Activated naive CD8-positive, alpha-beta T cell treated with anti-CD3 and anti-CD28 coated beads, Interleukin-2, amount 10 ng/mL, durations not matched to agents 7 days and 5 days (primary cell): ENCODE measurements at places on chromosomes 5 and 9. TPM values are rescaled to one million over a fixed set of nuclear protein-coding genes. Genes with fewer than 3 reads are reported as not detected.

Gene PLAC8L1
- total RNA-seq, result not detected

DNA sequence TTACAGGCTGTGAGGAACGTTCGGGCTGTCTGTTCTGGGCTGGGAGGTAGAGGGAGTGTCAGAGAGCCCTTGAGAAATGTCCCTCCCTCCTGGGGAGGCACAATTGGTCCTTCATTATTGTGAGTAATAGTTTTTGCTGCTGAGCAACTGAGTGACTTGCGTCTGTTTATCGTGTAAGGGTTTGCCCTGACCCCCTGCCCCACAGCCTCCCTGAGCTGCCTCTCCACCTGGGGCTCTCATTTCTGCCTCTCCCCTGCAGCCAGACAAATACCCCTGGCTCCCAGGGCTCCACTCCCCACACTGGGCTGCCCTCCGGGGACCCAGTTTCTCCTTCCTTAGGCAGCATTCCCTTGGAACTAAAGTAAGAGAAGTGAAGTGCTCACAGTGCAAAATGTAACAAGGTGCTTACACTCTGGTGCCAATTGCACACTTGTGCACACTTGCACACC is 174.9 kb upstream of the MVB12B start:
- no peak overlapping the region for H3K27ac ChIP-seq
- no peak overlapping the region for H3K4me3 ChIP-seq
- peaks cover 17% of the 10 kb centered on the region for H3K27me3 ChIP-seq
- DNase-seq, result no peak
- H3K36me3 ChIP-seq, result no peaks in the 10 kb centered on the region

DNA sequence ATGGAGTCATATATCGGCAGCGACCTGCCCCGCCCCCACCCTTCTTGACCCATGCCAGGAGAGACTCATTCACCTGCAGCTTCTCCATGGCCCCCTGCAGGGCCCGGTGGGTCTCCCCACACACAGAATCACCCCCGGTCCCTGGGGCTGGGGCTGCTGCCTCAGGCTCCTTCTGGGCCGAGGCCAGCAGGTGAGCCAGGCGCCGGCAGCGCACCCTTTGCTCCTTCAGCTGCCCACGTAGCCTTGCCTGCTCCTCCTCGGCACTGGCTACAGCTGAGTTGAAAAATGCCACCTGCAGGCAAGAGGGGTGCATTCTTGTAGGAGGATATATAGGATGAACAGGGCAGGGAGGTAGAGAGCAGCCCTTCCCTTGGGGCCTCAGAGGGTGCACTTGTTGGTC is 17.9 kb downstream of the GOLGA2 start:
- H3K4me3 ChIP-seq, result no peak overlapping the region
- no peaks in the 10 kb centered on the region for H3K27me3 ChIP-seq
- no peak overlapping the region for H3K27ac ChIP-seq
- H3K4me1 ChIP-seq, result no peaks in the 10 kb centered on the region
- H3K36me3 ChIP-seq, result peaks cover 15% of the 10 kb centered on the region

DNA sequence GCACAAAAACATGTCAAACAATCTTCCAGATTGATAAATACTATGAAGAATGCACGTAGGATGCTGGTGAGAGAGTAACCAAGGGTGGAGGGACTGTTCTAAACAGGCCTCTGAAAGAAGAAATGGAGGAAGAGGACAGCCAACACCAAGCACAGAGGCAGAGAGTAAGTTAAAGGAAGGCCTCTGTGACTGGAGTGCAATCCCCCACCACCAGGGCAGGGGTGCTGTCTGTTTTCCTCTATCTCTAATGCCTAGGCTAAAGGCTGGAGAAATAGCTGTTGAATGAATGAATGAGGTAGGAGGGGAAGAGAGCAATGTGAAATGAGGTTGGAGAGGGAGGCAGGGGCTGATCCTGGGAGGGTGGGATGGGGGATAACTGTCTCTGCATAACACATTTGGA is 88.9 kb downstream of the ANKRD55 start:
- peaks cover 4% of the 10 kb centered on the region for H3K36me3 ChIP-seq
- no peak for DNase-seq
- peaks cover 41% of the 10 kb centered on the region for H3K4me1 ChIP-seq
- no peaks in the 10 kb centered on the region for H3K27me3 ChIP-seq
- no peak overlapping the region for H3K27ac ChIP-seq

Gene SYK
- total RNA-seq, result 0.82 TPM

GRCh38 chr9:90198956-90199355 is 443.7 kb downstream of the DIRAS2 start:
- H3K36me3 ChIP-seq, result no peaks in the 10 kb centered on the region
- no peak overlapping the region for H3K4me3 ChIP-seq
- no peak for DNase-seq
- no peaks in the 10 kb centered on the region for H3K4me1 ChIP-seq
